ENCODE measurements at places on chromosomes 4 and X.

DNA sequence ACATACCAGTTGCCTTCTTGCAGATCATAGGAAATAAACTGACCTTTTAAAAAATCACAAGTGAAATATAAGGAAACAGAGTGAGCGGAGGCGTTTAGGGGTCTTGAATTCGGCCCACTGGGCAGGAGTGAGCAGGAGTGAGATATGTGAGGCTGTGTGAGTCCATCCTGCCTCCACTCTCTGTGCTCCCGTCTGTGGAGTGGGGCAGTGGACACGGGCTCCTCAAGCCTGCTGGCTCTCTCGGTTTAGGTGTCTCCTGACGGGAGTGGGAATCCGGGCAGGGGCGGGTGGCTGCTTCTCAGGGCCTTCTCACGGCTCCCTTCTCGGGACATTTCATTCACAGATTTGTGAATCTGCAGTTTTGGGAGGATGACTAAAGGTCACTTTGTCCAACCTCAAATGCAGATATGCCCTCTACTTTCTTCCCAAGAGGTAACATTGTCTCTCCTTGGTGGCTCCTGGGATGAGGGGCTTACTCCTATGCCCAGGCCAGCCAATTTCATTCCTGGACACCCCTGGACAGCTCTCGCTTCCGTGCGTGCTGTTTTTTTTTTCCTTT, 27.6 kb downstream of the CYTL1 start:
- no peak for DNase-seq

DNA sequence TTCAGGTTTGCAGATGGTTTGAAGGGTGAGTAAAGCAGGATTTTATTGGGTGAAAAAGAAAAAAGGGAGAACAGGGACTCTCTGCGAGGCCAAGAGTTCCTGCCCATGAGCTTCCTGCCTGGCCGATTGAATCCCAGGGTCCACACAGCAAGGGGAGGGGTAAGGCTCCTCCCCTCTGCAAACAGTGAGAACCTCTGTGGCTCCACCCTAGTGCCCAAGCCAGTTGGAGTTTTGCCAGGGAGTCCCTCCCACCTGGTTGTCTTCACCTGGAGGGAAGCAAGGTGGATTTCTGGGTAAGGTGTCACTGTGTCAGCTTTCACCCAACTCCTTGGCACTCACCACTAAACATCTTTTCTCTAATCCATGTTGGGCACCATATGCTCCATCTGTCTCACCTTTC, 70.9 kb downstream of the PDHA2 start:
- DNase-seq = peak; percentile 50

DNA sequence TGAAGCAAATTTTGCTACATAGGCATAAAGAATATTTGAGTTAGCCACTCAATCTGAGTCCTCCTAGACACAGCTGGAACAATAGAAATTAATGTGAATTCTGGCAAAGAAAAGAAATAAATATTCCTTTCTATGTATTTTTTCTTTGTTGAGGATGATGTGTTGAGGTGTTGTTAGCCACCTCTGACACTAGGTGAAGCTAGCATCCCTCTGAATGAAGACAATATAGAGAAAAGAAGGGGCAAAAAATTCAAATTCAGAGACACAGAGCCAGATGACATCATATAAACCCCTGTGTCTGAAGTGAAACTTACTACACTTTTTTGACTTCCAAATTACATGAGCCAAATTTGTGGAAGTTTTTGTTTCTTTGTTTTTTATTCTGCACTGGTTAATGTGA, 34.6 kb upstream of the TMPRSS11D start:
- no peak for DNase-seq

- no peak for DNase-seq
Observed at GRCh38 chr4:93334003-93334402, 494.6 kb upstream of the ATOH1 start.

DNA sequence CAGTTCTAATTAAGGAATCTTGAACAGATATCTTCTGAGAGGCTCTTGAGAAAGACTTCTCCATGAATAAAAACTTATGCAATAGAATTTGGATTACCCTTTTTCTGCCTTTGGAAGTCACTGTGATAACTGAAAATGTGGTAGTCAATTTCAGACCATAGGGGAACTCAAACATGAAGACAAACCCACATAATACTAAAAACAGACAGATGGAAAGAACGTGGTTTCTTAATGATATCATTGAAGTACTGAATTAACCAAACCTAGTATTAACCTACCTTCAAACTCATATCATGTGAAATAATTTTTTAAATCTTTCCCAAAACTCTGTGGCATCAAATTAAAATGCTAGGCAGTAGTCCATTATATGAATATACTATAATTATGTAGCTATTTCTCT, 153.5 kb downstream of the CAMK2D start:
- no peak for DNase-seq

DNA sequence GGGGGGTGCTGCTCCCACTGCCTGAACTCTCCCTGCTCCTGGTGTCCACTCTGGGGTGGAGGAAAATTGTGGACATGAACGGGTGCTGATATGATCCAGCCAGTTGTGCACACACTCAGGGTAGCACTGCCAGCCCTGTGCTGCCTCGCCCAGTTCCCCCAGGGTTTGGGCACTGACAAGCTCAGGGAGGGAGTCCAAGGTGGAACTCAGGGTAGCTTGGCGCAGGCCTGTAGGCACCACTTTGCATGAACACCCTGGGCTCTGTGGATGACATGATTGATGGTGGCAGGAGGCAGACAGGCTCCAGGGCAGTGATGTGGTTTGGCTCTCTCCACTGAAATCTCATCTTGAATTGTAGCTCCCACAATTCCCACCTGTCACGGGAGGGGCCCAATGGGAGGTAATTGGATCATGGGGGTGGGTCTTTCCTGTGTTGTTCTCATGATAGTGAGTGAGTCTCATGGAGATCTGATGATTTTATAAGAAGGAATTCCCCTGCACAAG, 572.0 kb upstream of the PABPC4L start:
- DNase-seq = no peak
